Hematopoietic multipotent progenitor cell (in vitro differentiated cells): ENCODE measurements at places on chromosomes 4 and X. TPM values are rescaled to one million over a fixed set of nuclear protein-coding genes. Genes with fewer than 3 reads are reported as not detected.

The EGFL6 gene
- not detected for total RNA-seq

The TRIM60 gene
- not detected for total RNA-seq

The POU4F2 gene
- not detected for total RNA-seq

The LAMP2 gene
- total RNA-seq = 135 TPM

The TCEAL9 gene
- 4.0 TPM for total RNA-seq

The MAPK10 gene
- total RNA-seq = 0.54 TPM

The STK26 gene
- total RNA-seq = 17.8 TPM

The TMEM164 gene
- total RNA-seq = 33.1 TPM

The GAGE12F gene
- total RNA-seq = not detected

The DUSP21 gene
- total RNA-seq = not detected

The NPY1R gene
- total RNA-seq = not detected

The CFP gene
- total RNA-seq = 23.7 TPM

The STS gene
- total RNA-seq = 0.54 TPM

The CT47A1 gene
- total RNA-seq = not detected

GRCh38 chrX:41085512-41085877 lies 250 bp downstream of the USP9X start:
- peak; percentile 66 for DNase-seq

GRCh38 chr4:55296096-55296495 lies 49.9 kb upstream of the SRD5A3 start:
- DNase-seq = no peak

- no peak for DNase-seq
These were observed 15.1 kb downstream of the TSC22D3 start for GRCh38 chrX:107760304-107761077.

DNA sequence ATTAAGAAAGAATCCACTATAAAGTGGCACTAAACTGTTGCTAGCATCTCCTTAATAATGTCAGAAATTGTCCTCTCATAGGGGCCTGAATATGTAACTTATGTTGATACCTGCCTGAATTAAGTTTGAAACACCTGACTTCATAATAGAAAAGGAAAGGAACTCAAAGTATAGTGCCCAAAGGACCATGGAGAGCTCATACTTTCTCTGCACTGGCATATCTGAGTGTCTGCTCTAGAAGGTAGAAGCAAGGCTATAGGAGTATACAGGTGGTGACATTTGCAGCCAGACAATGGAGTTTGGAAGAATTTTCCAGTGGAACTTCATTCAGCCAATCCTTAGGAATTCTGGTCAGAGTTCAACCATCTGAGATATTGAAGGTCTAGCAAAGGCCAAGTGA lies 988.9 kb downstream of the RAB28 start:
- no peak for DNase-seq

GRCh38 chrX:39905946-39906345 lies 191.8 kb downstream of the BCOR start:
- no peak for DNase-seq

GRCh38 chr4:108031427-108032083 lies 41.9 kb downstream of the HADH start:
- no peak for DNase-seq

DNA sequence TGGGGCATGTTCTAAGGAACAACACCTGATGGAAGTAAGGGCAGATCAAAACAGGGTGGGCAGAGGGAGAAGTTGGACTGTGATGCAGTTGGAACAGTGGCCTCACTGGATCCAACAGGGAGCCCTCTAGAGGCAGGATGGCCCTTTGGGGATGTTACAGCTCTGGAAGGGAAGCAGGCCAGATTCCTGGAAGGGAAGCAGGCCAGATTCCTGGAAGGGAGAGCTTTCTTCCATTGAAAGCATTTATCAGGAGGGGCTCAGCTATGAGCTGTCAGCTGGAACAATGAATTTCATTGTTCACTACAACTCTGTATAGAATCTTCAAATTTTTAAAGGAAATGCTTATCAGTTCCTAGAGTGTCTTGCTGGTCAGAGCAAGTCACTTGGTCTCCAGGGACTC lies 17.7 kb downstream of the IL15 start:
- no peak for DNase-seq

DNA sequence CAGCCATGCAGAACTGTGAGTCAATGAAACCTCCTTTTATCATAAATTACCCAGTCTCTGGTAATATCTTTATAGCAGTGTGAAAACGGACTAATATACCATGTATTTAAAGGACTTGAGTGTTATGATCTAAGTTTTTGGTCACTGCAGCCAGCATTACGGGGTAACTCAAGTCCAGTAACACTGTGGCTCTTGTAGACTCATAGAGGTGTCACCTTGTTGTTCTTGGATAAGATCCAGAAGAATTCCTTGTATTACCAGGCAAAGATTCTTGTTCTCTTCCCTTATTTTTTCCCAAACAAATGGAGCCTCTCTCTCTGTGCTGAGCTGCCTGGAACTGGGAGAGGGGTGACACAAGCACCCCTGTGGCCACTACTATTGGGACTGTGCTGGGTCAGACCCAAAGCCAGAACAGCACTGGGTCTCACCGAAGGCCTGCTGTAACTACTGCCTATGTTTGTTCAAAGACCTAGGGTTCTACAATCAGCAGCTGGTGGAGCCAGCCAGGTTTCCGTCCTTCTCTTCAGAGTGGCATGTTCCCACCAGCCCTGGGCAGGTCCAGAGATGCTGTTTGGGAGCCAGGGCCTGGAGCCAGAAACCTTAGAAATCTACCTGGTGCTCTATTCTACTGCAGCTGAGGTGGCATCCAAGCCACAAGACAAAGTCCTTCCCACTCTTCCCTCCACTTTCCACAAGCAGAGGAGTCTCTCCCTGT lies 43.7 kb upstream of the MED14 start:
- no peak for DNase-seq

DNA sequence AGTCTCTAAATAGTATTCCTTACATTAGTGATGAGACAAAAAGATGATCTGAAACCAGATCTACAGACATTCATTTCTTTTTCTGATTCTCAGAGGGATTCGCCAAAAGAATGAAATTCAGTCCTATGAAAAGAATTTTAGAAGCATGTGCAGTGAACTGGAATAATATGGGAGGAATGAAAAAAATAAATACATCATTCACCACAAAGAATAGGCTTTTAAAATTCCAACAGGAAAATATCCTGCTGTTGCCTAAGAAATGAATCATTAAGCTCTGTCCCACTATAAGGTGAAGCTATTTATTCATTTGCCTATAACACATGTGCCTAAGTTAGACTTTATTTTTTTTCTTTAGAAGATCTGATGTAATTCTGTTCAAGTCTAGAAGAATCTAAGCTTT lies 165.9 kb downstream of the IL15 start:
- DNase-seq = no peak

GRCh38 chrX:69192603-69193002 lies 27.4 kb upstream of the PJA1 start:
- DNase-seq = no peak

DNA sequence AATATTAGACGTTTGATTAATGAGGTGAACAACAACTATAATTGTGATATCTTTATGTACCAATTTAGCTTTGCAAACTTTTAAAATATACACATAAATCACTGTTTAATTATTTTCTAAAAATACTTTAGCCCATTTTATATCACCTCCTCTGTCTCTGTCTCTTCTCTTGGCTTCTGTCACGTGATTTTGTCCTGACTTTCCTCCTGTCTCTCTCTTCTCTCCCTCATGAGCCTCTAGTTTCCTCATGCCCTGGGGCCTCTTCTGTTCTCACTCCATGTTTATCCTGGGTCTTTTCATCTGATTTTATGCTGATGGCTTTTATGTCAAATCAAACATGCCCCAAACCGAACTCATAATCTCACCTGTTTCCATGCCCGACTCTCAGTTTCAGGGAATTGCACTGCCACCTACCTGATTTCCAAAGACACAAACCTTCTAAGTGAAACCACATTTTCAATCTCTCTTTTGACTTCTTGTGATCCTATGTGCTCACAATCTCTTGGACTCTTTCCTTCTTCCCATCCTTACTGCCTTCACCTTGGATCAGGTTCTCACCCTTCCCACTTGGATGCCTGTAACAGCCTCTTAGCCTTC lies 303.0 kb upstream of the GALNT7 start:
- DNase-seq = no peak

DNA sequence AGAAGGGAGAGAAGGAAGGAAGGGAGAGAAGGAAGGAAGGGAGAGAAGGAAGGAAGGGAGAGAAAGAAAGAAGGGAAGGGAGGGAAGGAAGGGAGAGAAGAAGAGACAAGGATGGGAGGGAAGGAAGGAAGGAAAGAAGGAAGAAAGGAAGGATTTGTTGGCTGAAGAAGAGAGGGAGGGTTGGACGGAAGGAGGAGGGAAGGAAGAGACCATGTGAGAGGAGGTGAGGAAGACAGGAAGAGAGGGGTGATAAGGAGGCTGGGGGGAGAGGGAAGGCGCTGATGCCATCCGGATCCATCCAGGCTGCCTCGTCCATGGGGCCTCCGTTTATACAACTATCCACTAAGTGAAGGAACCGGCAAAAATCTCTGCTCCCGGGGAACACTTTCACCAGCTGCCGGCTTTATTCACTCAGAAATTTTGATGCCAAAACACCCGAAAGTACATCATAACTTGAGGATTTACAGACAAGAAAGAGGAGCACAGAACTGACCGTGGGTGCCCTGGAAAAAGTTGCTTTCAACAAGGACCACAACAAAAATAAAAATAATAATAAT lies 14.9 kb downstream of the DHRSX start:
- no peak for DNase-seq

DNA sequence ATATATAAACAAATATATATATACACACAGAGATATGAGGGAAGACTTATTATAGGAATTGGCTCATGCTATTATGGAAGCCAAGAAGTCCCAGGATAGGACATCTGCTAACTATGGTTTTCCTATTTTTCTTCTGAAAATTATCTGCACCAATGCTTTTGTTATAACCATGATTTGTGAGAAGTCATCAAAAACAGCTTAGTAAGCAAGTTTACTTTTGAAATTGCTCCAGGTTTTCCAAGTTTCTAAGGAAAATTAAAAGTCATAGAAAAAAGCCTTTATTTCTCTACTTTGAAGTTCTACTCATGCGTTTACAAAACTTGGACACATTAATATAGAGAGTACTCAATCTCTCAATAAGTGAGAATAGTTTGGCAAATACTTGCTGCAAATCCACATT lies 213.1 kb downstream of the TRAM1L1 start:
- DNase-seq = no peak

GRCh38 chrX:254630-255215 lies 26.5 kb upstream of the PLCXD1 start:
- DNase-seq = no peak

DNA sequence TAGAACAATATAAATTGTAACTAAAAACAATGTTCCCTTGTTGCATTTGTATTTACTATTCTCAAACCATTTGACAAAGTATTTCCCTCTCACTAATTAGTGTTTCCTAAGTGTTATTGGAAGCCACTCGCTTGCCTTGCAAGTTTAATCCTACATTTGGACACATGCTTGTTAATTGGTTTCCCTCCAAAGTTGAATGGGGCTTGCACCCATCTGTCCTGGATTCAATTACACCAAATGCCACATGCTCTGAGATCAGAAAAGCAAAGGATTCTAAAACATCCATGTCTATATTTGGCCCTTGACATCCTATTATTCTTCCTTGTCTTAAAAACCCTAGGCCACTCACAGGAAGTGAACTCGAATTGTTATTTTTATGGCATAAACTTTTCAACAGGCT lies 146.6 kb downstream of the AMELX start:
- DNase-seq = no peak

- DNase-seq = no peak
These were observed 128.4 kb downstream of the RNF150 start for GRCh38 chr4:141004823-141005222.

DNA sequence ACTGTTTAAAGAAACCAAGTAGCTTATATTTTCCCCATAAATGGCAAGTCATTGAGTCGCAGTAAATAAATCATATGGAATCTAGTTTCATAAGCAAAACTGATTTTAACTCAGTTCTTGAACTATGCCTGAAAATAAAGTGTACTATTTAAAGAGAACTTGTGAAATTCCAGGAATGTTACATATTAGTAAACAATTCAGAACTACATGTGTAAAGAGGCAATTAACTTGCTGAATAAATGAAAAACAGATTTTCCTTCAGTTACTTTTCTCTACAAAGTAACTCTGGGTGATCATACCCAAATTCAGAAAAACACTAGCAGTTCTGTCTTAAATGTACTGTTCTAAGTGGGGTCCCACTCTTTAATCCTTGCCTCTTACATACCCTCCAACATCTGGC lies 236.1 kb upstream of the EDNRA start:
- no peak for DNase-seq

DNA sequence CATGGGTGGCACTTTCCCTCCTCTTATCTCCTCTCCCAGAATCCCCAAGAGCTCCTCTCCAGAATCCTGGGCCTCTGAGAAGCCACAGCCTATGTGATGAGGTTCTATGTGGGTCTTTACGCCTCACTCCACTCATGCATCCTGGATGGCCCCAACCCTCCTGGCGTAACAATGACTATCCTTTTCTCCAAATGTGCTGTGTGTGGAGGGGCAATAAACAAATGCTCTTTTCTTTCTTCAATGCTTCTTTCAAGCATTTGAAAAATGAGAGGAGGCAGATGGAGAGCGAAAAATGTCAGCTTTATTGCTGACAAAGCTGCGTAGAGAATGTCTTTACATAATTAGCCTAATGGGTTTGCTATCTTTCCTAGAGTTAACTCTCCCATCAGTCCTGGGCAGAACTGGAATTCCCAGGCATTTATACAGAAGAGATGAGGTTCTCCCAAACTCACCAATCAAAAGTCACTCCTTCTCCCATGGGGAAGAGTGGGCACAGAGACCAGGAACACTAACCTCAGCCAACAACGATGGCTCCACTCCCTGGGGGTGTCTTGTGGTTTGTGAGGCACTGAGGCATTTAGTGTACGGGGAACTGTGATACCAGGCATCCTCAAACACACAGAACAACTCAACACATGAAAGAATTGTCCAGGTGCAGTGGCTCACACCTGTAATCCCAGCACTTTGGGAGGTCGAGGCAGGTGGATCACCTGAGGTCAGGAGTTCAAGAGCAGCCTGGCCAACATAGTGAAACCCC lies 118.9 kb upstream of the SLC34A2 start:
- DNase-seq = no peak

- DNase-seq = no peak
These were observed 65.8 kb downstream of the ARHGEF6 start for GRCh38 chrX:136714626-136715599.

DNA sequence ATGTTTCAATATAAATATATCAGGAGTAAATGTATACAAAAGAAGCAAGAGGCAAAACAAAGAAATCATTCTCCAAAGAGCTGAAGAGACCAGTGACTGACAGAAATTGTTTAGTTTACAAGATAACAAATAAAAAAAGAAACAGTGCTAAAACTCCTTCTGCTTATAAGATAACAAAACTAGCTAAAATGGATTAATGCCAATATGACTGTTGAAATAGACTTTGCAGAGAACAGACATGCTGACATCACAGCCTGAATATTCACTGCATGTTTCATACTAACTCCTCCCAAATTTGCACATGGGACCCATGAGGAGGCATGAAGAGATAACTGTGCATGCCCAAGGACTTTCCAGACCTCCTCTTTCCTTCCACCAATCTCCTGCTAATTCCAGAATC lies 6.2 kb upstream of the GABRA4 start:
- no peak for DNase-seq

DNA sequence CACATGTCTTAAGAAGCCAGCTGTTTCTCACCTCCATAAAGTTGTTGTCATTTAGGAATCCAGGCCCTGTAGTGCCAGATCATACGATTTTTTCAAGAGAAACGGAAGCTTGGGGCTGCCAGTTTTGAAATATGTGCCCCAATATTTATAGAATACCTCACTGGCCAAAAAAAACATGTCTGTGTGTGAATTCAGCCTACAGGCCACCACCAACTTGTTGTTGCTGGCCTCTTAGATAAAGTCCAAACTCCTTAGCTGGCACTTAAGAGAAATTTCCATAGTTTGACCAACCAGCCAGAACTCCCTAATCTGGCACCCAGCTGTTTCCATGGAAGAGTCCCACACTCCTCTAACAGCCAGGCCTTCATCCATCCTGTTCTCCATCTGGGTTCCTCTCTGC lies 74.1 kb downstream of the WDR19 start:
- no peak for DNase-seq
